ENCODE measurements at places on chromosomes 7 and 10.

- DNase-seq = no peak
Measured at GRCh38 chr7:82745117-82745516, 301.5 kb upstream of the CACNA2D1 start.

GRCh38 chr7:24834128-24834798 is 77.0 kb upstream of the GSDME start:
- DNase-seq = no peak

DNA sequence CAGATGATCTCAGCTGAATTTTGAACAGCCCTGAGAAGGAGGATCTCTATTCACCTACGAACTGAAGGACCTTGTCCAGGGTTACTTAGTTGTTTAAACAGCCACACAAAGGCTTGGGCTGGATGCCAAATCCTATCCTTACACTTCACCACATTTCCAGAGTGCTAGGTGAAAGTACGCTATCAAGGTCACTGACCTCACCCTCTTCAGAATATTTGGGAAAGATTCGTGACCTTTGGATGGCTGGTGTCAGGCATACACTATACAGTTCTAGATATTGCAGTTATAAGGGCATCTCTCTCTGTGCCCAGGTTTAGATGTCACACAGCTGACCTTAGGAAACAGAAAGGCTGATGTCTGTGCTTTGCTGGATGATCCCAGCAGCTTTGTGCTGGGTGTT is 61.2 kb upstream of the ABLIM1 start:
- DNase-seq = peak; percentile 82

GRCh38 chr7:22551768-22552513 is 52.0 kb upstream of the STEAP1B start:
- DNase-seq = no peak

DNA sequence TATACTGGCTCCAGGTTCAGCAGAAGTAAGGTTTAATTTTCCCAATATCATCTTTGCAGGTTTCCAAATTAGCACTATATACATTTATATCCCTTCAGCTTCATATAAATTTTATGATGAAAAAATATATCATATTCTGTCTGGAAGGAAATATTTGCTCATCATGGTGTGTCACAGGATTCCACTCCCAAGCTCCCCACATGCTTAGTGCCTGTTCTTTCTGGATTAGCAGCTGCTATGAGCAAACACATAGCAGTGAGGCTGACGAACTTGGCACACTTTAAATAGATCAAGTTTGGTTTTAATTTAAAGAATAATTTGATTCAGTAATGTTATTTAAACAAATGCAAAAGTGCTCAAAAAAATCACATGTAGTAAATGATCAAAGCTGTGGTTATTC is 251.9 kb downstream of the AGMO start:
- DNase-seq = no peak
